Caki2 (cell line): ENCODE measurements at places on chromosomes 11 and 22. TPM values are rescaled to one million over a fixed set of nuclear protein-coding genes. Genes with fewer than 3 reads are reported as not detected.

DNA sequence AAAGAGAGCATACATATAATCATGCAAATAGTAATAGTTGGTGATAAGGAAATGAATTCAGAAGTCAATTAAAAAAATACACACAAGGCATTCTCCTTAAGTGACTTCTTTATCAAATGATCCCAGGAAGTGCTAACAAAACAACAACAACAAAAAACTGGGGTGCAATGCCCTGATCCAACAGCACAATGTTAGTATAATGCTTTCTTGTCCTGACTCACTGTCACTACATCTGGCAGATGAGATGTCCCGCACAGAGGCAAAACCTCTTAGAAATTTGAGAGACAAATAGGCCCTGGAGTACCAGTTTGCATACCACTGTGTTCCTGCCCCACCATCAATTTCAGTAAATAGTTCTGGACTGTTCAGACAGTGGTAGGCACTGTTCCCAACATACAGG is 11.0 kb upstream of the AMBRA1 start:
- DNase-seq, result no peak

Gene TMEM25
- total RNA-seq, result 3.0 and 7.9 TPM in 2 replicates

DNA sequence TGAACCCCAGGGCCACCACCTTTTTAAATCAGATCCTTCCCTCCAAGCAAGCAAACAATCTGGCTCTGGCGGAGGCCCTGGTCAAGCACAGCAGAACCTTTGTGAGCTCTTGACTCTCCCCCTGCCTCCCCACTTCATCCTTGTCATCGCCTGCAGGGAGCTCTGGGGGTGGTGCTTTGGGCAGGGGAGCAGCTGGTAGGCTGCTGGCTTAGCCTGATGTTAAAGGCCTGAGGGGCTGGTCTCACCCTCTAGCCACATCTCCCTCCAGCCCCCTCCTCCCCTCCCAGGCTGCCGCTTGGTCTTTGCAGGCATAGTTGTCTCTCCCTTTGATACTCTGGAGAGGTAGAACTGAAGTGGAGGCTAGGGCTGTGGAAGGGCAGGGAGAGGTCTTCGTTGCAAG is 50.9 kb downstream of the THAP12 start:
- no peak for DNase-seq

GRCh38 chr11:76786441-76787014 is 3.4 kb downstream of the TSKU start:
- no peak for DNase-seq

DNA sequence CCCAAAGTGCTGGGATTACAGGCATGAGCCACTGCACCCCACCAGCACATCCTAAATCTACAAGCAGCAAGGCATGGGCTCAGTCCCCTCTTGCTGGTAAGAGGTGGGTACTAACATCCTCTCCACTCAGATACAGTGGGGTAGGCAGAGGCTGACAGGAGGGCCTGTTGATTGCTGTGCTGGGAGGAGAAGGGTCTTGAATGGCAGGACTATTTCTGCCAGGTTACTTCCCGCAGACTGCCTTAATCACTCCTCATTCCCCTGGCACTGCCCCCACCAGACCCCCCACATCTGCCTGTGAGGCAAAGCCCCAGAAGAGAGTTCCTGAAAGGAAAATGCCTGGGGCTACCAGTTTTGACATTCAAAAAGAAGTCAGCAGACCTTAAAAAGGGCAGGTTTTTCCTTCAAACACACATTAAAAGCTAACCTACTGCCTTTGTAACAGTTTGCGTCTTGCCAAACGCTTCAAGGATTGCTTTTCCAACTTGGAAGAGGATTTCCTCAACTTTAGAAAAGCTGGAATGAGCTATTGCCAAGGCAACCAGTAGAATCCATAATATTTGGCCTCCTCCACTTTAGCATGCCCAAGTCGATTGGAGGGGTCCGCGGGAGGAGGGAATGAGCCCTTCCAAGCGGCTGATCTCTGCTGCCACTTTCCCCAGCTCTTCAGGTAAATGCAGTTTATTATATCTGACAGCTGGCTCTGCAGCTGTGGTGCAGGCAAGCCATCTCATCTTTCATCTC is 62.0 kb downstream of the FDX1 start:
- no peak for DNase-seq

Gene TTC36
- total RNA-seq, result not detected in 2 replicates

- DNase-seq, result no peak
Measured at GRCh38 chr11:93054279-93054678, 84.8 kb downstream of the MTNR1B start.

DNA sequence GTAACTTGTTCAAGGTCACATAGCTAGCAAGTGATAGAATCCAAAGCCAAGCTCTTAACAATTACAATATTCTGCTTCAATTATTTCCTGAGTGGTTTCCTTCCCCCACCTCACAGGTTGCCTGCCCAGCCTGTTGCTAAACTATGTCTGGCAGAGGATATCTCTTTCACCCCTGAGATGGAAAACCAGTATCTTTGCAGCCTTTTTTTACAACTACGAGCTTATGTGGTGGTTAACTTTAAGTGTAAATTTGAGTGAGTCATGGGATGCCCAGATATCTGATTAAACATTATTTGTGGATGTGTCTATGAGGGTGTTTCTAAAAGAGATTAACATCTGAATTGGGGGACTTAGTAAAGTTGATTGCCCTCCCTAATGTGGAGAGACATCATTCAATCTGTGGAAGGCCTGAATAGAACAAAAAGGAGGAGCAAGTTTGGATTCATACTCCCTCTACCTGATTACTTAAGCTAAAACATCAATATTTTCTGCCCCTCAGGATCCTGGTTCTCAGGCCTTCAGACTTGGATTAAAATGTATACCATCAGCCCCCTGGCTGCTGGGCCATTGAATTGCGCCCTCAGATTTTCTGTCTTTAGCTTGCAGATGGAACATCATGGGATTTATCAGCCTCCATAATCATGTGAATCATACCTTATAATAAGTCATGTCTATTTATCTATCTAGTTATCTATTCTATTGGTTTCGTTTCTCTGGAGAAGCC is 911.9 kb downstream of the METTL15 start:
- DNase-seq, result peak; percentile 7

- DNase-seq, result no peak
Measured at GRCh38 chr11:66546368-66546965, at the start of gene ACTN3. Gene ACTN3, plus strand, starts transcription at chr11:66546903. Its CDS starts 35 bp downstream, at chr11:66546938.

Gene SLC22A9
- not detected in 2 replicates for total RNA-seq

DNA sequence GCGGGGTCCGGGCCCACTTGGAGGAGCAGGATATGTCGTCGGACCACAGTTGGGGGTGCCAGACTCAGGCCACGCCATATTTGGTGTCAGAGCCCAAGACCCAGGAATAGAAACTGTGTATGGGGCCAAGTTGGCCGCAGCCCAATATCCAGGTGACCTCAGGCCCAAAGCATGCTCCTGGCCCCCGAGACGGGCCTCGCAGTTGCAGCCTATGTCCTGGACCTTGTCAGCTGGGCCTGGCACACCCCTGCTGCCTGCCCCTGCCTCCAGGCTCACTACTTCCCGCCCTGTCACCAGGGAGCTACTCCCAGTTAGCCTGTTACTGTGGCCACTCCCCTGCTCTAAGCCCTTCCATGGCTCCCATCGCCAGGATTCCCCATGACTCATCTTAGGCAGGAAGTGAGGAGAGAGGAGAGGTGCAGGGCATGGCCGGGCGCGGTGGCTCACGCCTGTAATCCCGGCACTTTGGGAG is 23.1 kb downstream of the A4GALT start:
- peak; percentile 63 for DNase-seq

GRCh38 chr11:103872748-103873147 is 163.7 kb upstream of the DDI1 start:
- no peak for DNase-seq

GRCh38 chr11:22177186-22177585 is 15.7 kb upstream of the ANO5 start:
- DNase-seq, result no peak

Gene OR52I1
- not detected in 2 replicates for total RNA-seq

- DNase-seq, result no peak
Measured at GRCh38 chr11:61569701-61570100, 11.2 kb downstream of the SYT7 start.

DNA sequence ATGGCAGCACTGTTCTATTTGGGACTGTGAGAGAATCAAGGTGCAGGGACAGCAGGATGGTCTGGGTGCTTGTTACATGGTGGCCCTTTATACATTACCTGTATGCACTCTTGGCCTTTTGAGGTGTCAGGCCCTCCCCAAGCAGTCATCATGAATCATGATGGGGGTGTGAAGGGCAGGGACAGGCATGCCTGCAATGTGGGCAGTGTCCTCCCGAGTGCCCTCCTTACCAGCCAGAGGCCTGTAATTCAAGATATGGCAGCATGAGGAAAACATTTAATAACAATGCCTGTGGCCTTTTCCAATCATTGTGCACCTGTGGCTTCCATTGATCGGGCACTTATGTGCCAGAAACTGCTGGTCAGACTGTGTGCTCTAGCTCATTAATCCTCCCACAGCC is 25.5 kb upstream of the CYP2D6 start:
- no peak for DNase-seq

DNA sequence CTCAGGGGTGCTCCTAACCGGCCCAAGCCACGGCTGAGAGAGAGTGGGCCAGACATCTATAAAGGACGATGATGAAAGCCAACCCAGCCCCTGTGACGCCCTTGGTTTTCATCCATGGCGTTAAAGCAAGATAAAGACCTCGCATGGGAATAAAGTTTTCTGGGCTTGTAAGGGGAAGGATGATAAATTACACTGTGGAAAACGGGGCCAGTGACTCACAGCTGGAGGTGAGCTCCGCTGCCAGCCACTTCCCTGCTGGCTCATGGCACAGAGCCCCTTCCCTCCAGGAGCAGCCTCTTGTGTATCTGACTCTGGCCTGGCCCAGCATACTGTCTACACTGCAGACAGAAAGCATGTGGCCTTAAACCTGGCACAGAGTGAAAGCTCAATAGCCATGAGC is 503.2 kb upstream of the B3GAT1 start:
- DNase-seq, result no peak

Gene CNGA4
- total RNA-seq, result not detected in 2 replicates

GRCh38 chr11:128487978-128488377 is 99.4 kb downstream of the ETS1 start:
- no peak for DNase-seq

DNA sequence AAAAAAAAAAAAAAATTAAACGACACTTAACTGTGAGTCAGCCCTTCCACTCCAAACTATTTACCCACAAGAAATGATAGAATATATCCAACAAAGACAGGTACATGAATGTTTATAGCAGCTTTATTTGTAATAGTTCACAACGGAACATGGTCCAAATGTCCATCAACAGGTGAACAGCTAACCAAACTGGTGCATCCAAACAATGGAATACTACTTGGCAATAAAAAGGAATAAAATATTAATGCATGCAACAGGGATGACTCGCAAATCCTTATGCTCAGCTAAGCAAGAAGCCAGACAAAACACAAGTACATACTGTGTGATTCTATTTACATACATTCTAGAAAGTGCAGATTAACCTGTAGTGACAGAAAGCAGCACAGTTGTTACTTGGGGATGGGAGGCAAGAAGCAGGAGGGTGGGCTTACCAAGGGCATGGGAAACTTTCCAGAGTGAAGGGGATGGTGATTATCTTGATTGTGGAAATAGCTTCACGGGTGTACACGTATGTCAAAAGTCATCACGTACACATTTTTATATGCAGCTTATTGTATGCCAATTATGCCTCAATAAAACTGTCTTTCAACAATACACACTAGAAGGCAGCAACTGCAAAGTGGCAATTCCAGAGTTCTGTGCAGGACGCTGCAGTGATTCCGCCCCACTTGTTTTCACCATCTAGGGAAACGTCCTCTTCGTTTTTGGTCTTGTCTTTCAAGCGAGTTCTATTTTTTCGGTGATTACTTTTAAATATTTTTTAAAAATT is 6.7 kb upstream of the SF1 start:
- DNase-seq, result no peak

GRCh38 chr11:93166862-93167261 is 30.9 kb downstream of the SLC36A4 start:
- no peak for DNase-seq

DNA sequence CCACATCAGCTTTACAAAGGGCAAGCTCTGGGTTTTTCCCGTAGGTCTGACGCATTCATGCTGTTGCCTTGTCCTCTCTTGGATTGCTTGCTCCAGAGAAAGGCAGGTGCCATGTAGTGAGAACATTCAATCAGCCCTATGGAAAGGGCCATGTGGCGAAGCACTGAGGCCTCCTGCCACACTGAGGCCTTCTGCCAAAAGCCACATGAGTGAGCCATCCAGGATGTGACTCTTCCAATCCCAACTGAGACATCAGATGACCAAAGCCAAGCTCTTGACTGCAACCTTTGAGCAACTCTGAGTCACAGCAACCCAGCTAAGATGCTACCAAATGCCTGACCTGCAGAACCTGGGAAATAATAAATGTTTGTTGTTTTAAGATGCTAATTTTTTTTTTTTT is 9.0 kb upstream of the PANX3 start:
- DNase-seq, result no peak

Gene DGCR6
- 8.2 TPM in 1 of 2 replicates, not detected in the other for total RNA-seq

DNA sequence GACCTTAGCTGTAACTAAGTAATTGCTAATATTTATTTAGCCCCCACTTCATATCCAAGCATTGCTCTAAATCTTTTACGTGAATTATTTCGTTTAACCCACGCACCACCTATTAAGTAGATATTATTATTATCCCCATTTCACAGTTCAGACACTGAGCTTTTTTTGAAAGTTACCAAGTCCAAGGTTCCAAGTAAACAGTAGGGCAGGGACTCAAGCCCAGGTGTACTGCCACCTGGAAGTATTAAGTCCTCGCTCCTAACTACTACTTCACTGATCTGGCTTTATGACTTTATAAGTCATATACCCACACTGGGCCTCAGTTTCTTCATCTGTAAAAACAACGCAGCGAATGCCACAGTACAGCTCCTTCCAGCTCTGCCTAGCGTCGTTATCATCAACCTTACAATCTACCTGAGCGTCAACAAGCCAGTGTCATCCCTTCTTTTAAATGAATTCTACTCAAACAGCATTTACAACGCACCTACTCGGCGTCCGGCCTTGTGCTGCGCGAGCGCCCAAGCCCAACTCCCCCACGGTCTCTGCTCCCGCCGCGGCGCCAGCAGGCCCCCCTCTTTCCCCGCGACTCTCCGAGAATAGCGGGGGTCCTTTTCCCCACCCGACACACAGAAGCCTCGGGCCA is 624 bp downstream of the TMEM41B start:
- DNase-seq, result peak; percentile 19

DNA sequence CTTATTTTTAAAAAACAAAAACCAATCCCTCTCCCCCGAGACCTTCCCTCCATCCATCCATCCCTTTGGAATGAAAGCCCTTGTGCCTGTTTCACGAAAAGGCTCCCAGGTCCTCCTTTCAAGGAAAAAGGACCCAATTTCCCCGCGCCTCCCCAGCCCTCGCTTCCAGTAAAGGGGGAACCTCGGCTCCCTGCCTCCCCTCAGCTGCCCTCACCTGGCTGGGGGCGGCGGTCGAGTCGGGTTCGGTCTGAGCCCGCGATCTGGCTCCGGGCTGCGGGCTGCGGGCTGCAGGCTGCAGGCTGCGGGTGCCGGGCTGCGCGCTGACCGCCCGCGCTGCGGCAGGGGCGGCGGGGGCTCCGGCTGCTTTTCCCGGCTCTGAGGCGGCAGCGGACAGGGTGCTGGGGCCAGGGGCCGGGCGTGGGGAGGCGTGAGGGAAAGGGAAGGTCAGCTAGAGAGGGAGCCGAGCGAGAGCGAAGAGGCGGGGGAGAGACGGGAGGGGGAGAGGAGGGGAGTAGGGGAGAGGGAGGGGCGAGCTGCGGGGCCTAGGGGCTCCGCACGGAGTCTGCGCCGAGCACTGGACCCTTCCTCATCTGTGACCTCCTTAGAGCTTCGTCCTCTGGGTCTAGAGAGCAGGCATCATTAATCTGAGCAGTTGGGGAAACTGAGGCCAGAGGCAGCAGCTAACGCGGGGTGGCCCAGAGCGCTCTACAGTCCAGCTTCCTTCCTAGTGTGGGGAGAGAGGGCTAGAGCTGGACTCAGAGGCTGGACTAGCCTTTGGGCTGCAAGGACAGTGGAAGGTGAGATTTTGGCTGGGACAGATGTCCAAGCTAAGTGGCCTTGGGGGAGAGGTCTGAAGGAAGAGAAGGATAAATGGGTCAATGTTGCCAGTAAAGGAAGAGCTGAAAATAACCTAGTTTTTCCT is at the start of gene C1QTNF4:
Gene C1QTNF4 (minus strand): TSS at position 478 of the 922 bp plus-strand sequence. CDS start 3,601 bp downstream, outside the sequence.
- DNase-seq, result no peak
